Tibial nerve (tissue), 4 donors: ENCODE measurements at places on chromosomes 11 and 22. TPM values are rescaled to one million over a fixed set of nuclear protein-coding genes. Genes with fewer than 3 reads are reported as not detected.

Gene ASRGL1
- total RNA-seq, result 16.2 TPM

Gene PNPLA5
- not detected for total RNA-seq

Gene GLYAT
- not detected for total RNA-seq

DNA sequence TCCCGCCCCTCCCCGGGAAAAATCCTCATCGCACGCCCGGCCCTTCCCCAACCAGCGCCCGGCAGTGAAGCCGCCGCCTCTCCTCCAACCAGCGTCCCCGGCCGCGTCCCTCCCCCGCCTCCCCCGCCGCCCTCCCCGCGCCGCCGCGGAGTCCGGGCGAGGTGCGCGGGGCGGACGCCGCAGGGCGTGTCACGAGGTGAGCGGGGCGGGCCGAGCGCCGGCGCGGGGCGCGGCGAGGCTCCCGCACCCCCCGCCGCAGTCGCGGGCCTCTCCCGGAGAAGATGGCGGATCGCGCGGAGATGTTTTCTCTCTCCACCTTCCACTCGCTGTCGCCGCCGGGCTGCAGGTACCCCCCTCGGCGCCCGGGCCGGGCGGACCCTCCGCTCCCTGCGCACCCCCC is at the start of gene MAPK8IP2:
Gene MAPK8IP2, plus strand, starts transcription at position 256 of the 400 bp plus-strand sequence. Its CDS starts 26 bp downstream, at position 282.
- no peaks in the 10 kb centered on the region for H3K27me3 ChIP-seq
- H3K27ac ChIP-seq, result no peak within 1 kb of the TSS
- peak within 1 kb of the TSS; percentile 57 for H3K4me3 ChIP-seq

DNA sequence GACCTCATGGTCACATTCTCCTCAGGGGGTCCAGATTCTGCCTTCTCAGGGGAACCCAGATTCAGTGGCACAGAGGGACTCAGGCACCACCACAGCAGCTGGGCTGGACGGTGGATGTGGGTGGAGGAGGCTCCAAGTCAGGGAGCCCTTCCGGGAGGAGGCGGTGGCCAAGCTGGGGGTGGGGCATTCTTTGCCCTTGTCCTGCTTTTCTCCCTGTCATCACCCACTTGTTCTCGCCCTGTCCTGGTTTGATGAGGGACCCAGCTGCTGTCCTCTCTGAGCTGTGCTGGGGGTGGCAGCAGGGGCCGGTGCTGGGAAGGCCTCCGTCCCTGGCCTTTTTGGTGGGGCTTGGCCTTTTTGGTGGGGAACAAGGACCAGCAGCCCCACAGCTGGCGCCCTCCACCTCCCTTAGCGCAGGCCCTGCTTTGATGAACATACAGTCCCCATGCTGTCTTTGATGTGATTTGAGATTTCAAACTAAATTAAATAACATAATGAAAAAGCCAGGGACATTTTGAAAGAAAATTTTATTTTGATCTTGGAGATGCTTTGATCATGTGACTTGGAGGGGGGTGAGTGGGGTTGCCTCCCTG is 1168.2 kb downstream of the BRD1 start:
- peak overlapping the region; percentile 46 for H3K27ac ChIP-seq
- H3K4me3 ChIP-seq, result no peak overlapping the region
- H3K4me1 ChIP-seq, result no peaks in the 10 kb centered on the region
- H3K36me3 ChIP-seq, result no peaks in the 10 kb centered on the region

DNA sequence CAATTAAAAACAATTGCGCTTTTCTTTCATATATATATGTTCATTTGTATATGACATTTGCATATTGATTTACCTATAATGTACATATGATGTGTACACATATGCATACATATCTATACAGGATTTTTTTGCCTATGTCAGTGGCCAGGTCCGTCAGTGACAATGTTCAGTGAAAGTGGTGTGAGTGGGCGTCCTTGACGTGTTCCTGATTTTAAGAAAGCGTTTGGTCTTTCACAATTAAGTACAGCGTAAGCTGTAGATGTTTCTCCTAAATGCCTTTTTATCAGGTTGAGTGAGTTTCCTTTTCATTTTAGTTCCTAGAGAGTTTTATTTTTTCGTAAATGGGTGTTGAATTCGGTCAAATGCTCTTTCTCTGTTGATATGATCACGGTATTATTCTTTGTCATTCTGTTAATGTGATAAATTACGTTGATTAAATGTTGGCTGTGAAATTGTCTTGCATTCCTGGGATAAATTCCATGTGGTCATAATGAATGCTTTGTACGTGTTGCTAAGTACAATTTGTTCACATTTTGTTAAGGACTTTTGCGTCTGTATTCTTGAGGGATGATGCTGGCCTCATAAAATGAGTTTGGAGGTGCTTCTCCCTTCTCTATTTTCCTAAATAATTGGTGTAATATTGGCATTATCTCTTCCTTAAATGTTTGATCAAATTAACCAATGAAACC is 10.6 kb upstream of the GNB1L start:
- DNase-seq, result no peak
- H3K27me3 ChIP-seq, result no peaks in the 10 kb centered on the region
- no peaks in the 10 kb centered on the region for H3K36me3 ChIP-seq
- H3K4me3 ChIP-seq, result no peak overlapping the region
- peaks cover 30% of the 10 kb centered on the region for H3K4me1 ChIP-seq

DNA sequence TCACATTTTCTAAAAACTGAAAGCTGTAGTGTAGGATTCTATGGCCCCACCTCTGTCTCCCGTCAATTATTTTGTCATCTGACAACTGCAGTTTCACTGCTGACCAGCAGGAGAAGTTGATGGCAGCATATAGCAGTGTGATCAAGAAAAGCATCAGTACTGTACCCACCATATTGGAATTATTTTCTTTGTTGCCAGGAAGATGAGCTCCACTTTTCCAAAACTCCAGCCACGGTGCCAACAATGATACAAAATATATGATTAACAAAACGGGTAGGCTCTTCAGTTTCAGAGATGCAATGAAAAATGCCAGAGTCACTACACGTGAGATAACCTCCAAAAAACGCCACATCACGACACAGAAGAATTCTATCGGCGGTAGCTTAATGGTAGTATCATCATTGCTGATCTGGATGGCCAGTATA is 41.3 kb downstream of the XKR3 start:
- no peak overlapping the region for H3K27ac ChIP-seq
- no peak for DNase-seq
- H3K27me3 ChIP-seq, result no peaks in the 10 kb centered on the region

- H3K4me1 ChIP-seq, result peaks cover 12% of the 10 kb centered on the region
- H3K36me3 ChIP-seq, result no peaks in the 10 kb centered on the region
- H3K27me3 ChIP-seq, result no peaks in the 10 kb centered on the region
- peak; percentile 47 for DNase-seq
Measured at GRCh38 chr11:130772266-130773227, 143.7 kb downstream of the SNX19 start.

- H3K27ac ChIP-seq, result no peak overlapping the region
- no peaks in the 10 kb centered on the region for H3K4me1 ChIP-seq
- no peak overlapping the region for H3K4me3 ChIP-seq
- DNase-seq, result no peak
- H3K27me3 ChIP-seq, result no peaks in the 10 kb centered on the region
Measured at GRCh38 chr11:999009-999408, 37.5 kb downstream of the MUC6 start.

- H3K4me3 ChIP-seq, result no peak overlapping the region
- H3K36me3 ChIP-seq, result no peaks in the 10 kb centered on the region
- no peaks in the 10 kb centered on the region for H3K27me3 ChIP-seq
Measured at GRCh38 chr11:45234306-45235006, 51.7 kb downstream of the SYT13 start.
